ENCODE measurements at places on chromosomes 2 and 18.

GRCh38 chr2:213122725-213123124 lies 28.7 kb downstream of the IKZF2 start:
- DNase-seq = no peak

GRCh38 chr2:21500401-21500945 lies 376.7 kb downstream of the TDRD15 start:
- no peak for DNase-seq

GRCh38 chr18:54284981-54285785 lies 15.9 kb downstream of the POLI start:
- DNase-seq = no peak

GRCh38 chr2:174606336-174606735 lies 8.7 kb upstream of the WIPF1 start:
- DNase-seq = no peak

- DNase-seq = no peak
Measured at GRCh38 chr2:189608795-189609422, 28.3 kb upstream of the SLC40A1 start.

GRCh38 chr2:66507673-66508201 lies 72.8 kb downstream of the MEIS1 start:
- peak; percentile 86 for DNase-seq

- no peak for DNase-seq
Measured at GRCh38 chr2:102250278-102250821, 61.0 kb upstream of the IL1RL1 start.

GRCh38 chr2:190110699-190111098 lies 48.2 kb upstream of the MSTN start:
- DNase-seq = no peak

GRCh38 chr18:23135550-23136325 lies 453 bp downstream of the CABLES1 start:
- DNase-seq = peak; percentile 48

DNA sequence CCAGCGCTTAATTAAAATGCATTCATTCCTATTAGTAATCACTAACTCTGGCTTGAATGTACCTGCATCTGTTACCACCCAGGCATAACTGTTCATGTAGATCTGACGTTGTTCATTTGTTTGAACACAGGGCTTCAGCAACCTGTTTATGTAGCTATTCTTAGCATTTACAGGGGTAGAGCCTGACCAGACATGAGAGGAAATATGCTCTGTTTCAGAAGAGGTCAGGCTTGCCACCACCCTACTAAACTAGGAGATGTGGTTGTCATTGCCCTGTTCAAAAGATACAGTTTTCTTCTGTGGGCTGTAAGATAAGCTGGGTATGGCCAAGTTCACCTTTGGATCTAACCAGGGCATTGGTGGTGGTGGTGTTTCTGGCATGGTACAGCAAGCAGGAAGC lies 8.8 kb downstream of the MGAT5 start:
- no peak for DNase-seq

GRCh38 chr18:68494802-68495581 lies 219.9 kb downstream of the TMX3 start:
- no peak for DNase-seq

DNA sequence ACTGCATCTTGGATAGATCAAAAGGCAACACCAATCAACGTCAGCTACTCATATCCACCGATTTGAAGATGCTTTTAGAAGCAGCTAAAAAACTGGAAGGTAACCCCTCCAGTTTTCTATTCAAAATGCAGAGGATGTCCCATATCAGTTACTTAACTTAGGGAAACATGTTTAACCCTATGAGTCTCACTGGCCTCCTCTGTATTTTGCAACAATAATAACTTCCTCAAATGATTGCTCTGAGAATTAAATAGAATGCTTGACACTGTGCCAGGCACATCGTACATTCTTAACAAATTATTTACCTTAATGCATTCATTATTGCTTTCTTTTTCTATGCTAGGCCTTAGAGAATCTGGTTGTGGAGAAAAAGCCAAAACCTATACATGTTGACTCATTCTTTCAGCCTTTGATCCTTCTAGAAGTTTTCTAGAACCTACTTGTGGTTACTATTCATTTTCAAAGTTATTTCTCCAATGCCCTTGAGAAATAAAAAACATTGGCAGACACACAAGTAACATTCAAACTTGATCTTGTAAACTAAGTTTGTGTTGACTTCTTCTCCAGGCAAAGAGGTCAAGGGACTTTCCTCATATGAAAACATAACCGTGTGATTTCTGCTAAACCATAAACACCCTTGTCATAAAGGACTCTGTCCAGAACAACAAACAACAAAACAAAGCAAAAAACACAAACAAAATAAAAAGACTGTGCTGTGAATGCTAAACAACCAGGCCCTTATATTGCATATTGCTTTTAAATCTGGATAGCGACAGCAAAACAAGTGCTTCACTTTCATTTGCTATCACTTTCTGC lies 4.6 kb downstream of the DOCK10 start:
- DNase-seq = no peak

GRCh38 chr2:213627054-213627710 lies 342.9 kb downstream of the SPAG16 start:
- no peak for DNase-seq

GRCh38 chr18:8703092-8703709 lies 2.2 kb upstream of the MTCL1 start:
- DNase-seq = no peak

All from neuronal stem cell (in vitro differentiated cells).